ENCODE measurements at places on chromosomes 3 and 15. TPM values are rescaled to one million over a fixed set of nuclear protein-coding genes. Genes with fewer than 3 reads are reported as not detected.

DNA sequence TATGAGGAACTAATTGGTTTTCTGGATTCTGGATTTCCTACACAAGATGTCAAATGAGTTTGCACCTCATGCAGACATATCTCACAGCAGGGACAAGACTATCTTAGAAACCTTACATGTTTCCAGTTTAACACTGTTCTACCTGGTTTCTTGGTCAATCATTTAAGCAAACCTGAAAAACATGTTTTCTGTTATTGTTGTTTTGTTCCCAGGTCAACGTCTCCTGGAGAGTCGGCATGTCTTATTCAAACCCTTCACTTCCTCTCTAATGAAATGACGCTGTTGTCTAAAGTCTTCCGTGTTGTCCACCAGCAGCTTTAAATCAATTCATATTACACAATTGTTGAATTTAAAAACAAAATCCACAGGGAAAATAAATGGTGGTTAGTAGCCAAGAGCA, 150.9 kb downstream of the CNTN3 start:
- DNase-seq: no peak

The CACNA1D gene
- total RNA-seq: 0.33 TPM

The SLC9C1 gene
- not detected for total RNA-seq

- DNase-seq: no peak
These were observed 621 bp downstream of the SOX14 start for GRCh38 chr3:137764563-137765309.

The PLA2G4B gene
- 10.5 TPM for total RNA-seq

The STXBP5L gene
- total RNA-seq: not detected

GRCh38 chr15:25392806-25393205, 46.0 kb downstream of the UBE3A start:
- no peak for DNase-seq

The PRSS50 gene
- total RNA-seq: not detected

GRCh38 chr3:6250167-6250566, 610.7 kb upstream of the GRM7 start:
- no peak for DNase-seq

Data from activated CD4-positive, alpha-beta T cell treated with anti-CD3 and anti-CD28 coated beads, Interleukin-2, amount 10 ng/mL, durations not matched to agents 7 days and 5 days (primary cell).